ENCODE measurements at places on chromosomes 11 and 22.

- DNase-seq: no peak
These were observed 24.6 kb upstream of the LDLRAD3 start for GRCh38 chr11:35919244-35919643.

DNA sequence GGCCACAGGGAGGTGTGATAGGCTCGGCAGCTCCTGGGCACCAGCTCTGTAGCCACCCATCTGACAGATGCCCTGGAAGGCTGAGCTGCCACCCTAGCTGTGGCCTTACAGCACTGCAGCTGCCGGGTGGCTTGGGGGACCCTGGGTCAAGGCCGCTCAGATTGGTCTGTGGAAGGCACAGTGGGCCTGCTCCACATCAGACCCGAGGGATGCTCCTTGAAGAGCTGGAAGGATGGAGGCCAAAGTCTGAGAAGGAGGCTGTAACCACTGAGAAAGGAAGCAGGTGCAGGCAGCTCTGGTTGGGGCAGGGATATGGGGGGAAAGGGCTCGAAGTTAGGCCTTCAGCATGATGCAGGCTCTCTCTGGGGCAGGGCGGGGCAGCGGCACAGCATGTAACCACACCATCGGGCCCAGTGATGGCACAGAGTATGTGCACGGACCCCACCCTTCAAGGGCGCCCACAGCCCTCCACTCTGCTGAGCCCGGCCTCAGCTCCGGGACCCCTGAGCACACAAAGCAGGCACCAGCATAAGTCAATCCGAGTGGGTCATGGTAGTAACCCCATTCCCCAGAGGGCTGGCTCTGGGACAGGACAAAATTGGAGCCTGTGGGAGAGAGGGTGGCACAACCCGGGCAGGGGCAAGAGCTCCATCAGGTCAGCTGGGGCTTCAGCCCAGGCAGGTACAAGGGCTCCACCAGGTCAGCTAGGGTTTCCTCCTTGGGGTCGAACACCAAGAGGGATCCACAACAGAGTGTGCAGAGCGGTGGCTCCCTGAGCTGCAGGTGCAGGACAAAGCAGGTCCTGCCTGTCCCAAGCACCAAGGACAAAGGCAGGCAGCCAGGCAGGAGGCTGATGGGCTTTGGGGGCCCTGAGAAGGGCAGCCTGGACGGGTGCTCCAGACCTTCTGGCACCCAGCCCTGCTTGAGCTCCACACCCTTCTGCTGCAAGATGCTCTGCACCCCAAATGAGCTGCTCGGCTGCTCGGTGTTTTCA, 1511.1 kb downstream of the BRD1 start:
- DNase-seq: no peak

GRCh38 chr11:107696140-107696539, 15.7 kb downstream of the SLN start:
- peak; percentile 95 for DNase-seq

DNA sequence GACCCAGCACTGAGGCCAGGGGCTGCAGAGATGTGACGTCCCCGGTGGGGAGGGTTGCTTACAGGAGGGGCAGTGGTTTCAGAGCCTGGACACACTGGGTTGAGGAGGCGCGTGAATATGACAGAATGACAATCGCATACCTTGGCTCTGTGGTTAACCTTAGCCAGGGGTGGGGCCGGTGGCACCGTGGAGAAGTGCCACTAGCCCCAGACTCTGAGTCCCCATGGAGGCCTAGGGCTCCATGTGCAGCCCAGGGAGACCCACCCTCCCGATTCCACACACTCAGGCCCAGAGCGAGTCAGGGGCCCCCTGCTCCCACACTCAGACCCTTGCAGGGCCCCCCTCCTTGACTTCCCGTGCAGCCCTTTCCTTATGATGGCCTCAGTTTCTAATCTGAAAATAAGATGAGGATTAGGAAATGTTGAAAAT, 3.6 kb upstream of the ACR start:
- DNase-seq: no peak

DNA sequence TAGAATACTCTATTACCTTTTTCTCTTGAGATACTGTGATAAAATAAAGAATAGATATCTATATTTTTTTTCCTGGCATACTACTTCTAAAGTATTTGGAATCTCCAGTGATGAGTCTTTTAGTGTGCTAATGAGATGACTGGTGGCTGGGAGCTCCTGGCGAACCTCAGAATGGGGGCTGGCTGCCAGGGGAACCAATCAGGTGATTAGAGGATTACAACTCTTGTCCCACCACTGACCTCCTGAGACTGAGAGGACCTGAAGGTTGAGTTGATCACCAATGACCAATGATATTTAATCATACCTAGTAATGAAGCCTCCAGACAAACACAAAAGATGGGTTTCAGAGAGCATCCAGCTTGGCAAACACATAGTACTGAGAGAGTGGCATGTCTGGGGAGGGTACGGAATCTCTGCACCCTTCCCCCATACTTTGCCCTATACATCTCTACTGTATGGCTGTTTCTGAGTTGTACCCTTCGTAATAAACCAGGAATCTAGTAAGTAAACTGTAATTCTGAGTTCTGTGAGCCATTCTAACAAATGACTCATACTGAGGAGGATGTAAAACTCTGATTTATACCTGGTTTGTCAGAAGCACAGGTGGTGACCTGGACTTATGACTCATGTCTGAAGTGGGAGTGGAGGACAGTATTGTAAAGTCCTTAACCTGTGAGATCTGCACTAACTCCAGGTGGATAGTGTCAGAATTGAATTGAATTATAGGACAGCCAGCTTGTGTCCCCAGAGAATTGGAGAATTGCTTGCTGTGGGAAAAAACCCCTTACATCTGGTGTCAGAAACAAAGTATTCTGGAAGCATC, 325.3 kb upstream of the LRRC4C start:
- DNase-seq: peak; percentile 28

GRCh38 chr11:83957038-83957900, 671.1 kb upstream of the CCDC90B start:
- no peak for DNase-seq

DNA sequence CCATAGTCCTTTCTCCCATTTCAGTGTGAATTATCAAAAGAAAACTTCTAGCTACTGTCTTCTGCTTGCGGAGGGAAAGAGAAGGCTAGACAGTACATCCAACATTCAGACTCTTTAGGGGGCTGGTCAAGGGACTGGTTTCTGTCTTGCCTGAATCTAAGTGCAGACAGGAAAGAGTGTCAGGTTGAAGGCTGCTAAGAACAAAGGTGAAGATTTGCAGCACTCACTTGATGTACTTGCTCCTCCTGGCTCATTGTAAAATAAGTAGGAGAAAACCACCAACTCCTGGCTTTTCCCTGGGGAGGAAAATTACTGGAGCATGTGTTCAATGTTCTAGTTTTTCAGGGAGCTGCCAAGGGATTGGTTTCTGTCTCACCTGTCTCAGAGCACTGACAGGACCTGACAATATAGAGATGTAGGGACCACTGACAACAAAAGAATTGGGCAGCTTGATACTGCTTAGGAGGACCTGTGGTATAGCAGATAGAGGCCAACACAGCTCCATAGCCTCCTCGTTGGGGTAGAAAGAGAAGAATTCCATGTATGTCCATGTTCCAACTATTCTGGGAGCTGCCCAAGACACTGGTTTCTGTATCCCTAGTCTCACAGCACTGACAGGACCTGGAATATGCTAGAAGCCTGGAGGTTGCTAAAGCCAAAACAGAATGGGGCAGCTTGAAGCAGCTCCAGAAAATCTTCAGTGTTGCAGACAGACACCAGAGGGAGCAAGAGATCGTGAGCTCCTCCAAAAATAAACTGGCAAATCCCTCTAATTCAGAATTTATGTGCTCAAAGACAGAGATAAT, 39.7 kb upstream of the MMP12 start:
- DNase-seq: peak; percentile 66

DNA sequence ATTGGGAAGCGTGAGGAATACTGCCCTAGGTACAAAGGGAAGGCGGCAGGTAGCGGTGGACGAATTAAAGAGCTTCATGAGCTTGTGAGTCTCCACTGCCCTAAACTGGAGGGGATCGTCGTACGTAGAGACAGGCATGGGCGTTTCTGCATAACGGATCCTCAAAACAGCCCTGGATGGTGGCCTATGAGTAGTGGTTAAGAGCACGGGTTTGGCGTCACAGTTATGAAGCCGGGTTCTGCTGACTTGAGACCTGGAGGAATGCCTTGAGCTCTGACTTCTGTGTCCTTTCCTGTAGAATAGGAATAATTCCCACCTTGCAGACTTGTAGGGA, 335 bp downstream of the TMEM138 start:
- DNase-seq: peak; percentile 21

DNA sequence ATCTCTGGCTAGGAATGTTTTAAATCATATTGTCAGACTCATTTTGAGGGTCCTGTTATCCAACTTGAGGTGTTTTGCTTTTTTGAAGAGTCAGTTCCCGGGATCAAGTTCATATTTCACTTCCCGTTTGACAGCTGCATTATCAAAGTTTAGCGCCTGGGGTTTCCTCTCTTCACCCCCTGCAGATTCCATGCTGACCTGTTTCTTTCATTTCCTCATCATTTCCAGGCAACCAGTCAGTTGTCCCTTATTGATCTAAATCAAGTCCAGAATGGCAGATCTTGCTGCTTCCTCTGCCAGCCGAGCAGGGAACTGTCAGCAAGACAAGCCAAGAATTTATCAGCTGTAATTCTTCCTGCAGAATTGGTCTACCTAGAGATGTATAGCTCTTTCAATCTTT, 197.6 kb upstream of the SYN3 start:
- DNase-seq: no peak

GRCh38 chr11:63274776-63275175, 31.4 kb upstream of the SLC22A25 start:
- no peak for DNase-seq

GRCh38 chr11:10317776-10318526, 13.1 kb downstream of the ADM start:
- DNase-seq: no peak

- DNase-seq: no peak
These were observed 199.3 kb downstream of the TBC1D22A start for GRCh38 chr22:46961591-46962295.
